ENCODE measurements at places on chromosomes 2 and 18.

DNA sequence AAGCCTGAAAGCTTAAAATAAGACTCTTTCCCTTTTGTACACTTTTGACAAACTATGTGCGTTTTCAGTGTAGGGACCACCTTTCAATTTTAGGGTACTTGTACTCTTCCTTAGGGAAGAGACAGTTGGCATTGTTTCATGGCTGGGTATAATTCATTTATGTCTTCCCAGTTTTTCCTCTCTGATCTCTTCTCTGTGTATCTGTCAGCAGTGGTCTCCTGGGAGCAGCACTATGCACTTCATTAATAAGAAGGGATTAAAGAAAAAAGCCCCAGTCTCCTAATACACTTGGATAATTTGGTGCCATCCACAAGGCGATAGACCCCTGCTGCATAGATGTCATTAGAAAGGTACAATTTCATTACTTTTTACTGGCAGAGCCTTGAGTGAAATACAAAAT lies 12.1 kb downstream of the AQP4 start:
- no peak for DNase-seq

DNA sequence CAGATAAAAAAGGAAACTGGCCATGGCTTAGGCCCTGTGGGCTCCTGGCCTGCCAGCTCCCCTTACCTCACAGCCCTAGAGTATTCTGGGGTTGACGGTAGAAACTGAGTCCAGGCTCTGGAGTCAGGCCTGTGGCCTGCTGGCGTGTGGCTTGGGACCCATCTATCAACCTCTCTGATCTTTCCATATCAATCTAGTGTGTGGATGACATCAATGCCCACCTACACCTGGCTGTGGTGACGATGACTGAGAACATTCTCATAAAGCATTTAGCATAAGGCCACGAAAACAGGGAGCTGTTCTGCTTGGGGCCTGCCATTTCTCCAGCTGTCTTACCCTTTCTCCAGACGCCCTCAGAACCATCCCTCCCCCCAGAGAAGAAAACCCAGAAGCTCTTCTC lies 17.9 kb downstream of the PCARE start:
- DNase-seq = no peak

DNA sequence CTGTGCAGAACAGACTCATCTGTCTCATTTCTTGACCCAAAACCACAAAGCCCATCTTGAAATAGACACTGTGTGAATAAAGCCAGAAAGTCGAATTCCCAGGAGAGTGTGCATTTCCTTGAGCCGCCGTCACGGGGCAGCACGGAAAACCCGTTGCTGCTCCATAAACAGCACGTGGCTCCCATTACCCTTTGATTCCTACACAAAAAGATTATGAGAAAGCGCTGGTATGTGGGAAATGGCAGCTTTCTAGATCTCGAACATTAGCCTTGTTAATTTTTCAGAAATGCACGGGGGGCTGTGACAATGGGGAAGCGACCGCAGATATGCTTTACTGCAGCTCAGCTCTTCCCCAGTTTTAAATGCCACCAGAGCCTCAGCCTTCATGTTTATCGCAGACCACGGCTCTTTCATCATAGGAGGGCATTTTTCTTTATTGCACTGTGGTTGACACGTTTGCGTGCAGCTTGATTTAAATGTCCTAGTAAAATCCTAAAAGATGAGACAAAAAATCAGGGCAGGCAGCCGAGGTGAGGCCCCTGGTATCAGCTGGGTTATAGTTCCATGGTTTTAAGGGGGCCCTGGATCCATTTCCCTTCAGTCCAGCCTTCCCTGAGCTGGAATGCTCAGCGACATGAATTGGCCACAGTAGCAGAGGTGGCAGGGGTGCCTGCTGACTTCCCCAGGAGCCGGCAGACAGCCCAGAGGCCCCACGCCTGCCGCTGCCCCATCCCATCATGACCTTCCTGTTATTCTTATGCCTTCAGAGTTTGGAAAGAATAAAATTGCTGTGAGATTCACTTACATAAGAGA lies 249.3 kb downstream of the NDUFA10 start:
- DNase-seq = no peak

DNA sequence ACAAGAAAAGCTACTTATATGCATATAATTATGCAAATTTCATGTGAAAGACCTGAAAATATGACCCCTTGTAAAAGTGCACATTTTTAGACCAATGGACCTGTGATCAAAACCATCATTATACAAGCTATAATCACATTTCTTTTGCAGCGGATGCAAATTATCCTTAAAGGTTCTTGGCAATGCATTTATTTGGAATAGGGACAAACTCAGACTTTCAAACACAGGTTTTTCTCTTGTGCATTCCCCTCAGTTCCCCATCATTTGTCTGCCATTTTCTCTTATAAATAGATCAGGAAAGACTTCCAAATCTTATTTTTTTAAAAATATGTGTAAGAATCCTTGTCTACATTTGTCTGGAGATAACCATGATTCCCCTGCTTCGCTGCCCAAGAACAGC lies 954.2 kb upstream of the NRXN1 start:
- no peak for DNase-seq
